NCI-H1092 treated with DMSO at 0.1 percent for 48 hours (cell line): ENCODE measurements at places on chromosomes 6 and 20.

DNA sequence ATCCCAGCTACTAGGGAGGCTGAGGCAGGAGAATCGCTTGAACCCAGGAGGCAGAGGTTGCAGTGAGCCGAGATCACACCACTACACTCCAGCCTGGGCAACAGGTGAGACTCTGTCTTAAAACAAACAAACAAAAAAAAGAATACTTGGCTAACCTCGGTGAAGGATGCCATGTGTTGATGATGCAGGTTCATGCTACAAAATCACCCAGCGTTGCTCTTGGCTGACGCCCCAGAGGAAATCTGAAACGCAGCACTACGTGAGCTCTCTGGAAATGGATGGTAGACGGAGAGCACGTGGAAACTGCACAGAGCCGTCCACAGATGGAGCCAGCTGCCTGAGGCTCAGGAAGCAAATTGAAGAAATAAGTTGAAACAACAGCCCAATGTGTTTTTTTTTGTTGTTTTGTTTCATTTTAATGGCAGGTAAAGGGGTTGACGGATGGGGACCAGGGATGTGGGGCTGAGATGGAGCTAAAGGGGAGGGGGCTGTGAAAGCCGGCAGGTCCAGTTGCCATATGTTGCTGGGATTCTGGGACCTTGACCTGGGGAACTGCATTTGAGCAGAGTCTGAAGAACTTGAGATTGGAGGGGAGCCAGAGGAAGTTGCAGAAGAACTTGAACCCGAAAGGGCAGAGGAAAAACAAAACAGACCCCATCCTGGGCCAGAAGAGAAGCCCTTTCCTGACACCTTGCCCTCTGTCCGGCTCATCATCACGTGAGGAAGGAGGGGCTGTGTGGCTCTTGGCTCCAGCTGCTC lies 12.8 kb upstream of the MANBAL start:
- DNase-seq, result peak; percentile 87

DNA sequence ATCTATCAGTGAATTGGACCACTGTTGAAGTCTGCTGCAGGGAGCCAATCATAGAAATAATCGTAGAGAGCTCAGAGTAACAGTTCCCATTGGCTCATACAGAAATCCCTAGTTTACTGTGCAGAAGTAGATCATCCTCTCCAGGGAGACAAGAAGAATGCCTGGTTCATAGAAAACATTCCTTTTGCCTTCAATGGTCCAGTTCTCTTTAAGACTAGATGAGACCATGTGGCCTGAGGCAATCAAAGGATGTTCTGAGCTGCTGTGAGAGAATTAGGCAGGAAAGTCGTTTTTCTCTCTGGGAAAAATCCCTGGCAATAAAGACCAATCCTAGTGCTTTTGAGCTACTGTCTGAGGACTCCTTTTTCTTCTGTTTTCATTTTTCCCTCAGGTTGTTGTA lies 208.4 kb downstream of the CENPW start:
- DNase-seq, result no peak

GRCh38 chr20:45998337-45998736 lies 10.4 kb upstream of the MMP9 start:
- no peak for DNase-seq

GRCh38 chr6:155442562-155442961 lies 13.1 kb downstream of the NOX3 start:
- DNase-seq, result no peak

DNA sequence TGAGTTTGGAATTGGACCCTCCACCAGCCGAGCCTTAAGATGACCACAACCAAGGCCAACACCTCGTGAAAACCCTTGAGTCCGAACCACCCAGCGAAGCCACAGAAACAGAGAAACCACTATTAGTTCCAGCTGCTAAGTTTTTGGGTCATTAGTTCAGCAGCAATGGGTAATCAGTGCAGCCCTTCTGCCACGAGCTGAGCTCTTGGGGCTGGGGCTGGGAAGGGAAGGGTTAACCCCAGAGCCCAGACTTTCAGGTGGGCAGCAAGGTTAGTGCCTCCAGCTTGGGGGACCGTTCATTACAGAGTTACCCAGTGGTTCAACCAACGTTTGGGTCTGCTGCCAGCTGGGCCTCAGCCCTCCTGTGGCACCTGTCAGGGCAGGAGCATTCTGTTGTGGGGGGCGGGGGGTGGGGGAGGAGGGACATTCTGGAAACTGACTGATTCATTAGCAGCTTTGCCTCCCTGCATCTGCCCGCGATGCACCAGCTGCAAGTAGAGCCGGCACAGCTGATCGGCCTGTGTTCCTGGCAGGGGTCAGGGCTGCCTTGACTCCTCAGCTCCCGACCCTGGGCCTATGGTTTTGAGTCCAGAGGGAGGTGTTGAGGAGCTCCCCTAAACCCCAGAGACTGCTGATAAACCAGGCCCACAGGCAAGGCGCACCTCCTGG lies 52.7 kb downstream of the TGM2 start:
- DNase-seq, result no peak

- DNase-seq, result no peak
Measured at GRCh38 chr6:161590961-161591627, 317.2 kb upstream of the AGPAT4 start.

- DNase-seq, result no peak
Measured at GRCh38 chr6:132768051-132768517, 10.4 kb upstream of the VNN2 start.

- no peak for DNase-seq
Measured at GRCh38 chr6:77217896-77218295, 245.4 kb downstream of the HTR1B start.

- DNase-seq, result no peak
Measured at GRCh38 chr6:1240766-1241318, 71.1 kb upstream of the FOXQ1 start.

DNA sequence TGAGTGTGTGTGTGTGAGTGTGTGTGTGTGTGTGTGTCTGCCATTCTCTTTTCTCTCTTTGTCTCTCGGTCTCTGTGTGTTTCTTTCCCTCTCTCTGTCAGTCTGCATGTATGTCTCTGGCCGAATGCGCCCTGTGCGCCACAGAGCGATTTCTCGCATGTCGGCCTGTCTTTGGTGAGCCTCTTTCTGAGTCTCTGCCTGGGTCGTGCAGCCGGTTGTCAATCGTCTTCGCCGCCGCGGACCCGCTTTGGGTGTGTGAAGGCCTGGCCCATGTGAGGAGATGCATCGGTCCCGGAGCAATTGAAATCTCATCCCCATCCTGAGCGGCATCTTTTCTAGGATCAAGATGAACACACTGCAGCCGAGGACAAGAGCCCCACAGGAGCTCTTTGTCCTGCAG lies 1567.2 kb upstream of the DEFB115 start:
- no peak for DNase-seq

GRCh38 chr6:6584310-6585002 lies 4.1 kb upstream of the LY86 start:
- no peak for DNase-seq

- DNase-seq, result peak; percentile 29
Measured at GRCh38 chr20:3239026-3239866, at the start of gene SLC4A11. Gene SLC4A11, minus strand, starts transcription at chr20:3239190. Its CDS starts 53 bp downstream, at chr20:3239137.

DNA sequence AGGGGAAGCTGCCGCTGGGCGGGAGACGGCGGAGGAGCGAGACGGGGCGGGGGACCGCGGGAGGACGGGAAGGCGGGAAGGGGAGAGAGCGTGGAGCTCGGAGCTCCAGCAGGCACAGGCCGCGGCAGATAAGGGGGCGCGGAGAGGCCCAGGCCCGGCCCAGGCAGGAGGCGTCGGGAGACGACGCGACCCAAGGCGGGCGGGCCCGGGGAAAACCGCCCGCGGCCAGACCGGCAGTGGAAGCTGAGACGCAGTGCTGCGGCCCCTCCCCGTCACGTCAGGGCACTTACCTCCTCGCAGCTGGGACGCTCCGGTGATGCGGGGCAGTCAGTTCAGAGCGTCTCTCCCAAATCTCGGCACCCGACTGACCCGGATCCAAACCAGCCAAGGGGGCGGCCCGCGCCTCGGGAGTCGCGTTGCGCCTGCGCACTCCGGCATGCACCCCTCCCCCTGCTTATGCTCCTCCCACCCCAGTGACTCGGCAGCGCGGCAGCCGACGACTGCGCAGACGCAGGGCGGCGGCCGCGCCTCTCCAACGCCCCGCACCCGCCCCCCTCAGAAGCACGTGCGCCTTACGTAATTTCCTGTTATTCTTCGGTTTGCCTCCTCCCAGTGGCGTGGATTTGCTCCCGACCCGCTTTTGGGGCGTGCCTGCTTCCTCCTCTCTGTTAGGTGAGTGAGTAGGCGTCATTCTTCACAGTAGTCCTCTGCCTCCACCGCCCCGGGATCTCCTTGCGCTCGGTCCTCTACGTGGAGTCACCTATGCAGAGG lies at the start of gene OSER1:
TSS of gene OSER1 (minus strand) at position 366 of the 771 bp plus-strand sequence. CDS start 3,814 bp downstream, outside the sequence.
- peak; percentile 97 for DNase-seq

DNA sequence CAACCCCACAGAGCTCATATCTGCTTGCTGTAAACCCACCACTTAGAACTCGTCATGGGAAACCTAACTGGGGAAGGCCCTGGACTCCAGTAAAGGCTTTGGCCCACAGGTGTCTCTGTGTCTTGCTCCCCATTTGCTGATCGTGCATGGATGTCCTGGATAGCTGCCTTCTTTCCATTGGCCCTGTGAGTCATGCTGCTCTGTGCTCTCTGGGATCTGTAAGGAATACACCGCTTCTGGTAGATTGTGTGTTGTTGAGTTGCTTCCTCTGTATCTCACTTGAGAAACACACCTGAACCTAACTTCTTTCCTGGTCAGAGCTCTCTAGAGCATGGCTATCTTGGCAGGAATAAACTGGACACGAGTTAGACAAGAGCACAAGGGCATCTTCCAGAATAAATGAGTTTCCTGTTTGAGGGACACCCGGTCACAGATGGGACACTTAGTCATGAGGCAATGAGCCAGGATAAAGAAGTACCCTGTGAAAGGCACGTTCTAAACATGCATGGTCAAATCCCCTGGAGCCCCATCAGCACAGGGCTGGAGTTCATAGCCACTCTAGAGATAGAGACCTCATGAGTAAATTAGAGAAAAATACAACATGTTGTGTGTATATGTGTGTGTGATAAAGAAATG lies 99.6 kb upstream of the TMEM170B start:
- no peak for DNase-seq

DNA sequence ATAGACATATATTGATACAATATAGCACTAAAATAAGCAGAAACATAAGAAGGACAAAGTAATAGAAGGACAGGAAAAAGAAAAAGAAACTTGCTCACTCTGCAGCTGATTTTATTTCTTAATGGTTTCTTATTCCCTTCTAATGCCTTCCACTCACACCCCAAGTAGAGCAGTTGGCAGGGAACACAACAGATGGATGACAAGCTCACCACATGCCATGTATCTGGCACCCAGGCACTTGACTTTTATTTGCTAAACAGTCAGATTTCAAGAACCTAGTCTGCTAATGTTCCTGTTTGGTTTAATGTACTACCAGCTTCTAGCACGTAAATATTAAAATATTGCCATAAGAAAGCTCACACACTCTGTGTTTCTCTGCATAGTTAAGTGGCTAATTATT lies 87.1 kb downstream of the COL19A1 start:
- peak; percentile 14 for DNase-seq

GRCh38 chr6:38522322-38522721 lies 117.4 kb downstream of the BTBD9 start:
- no peak for DNase-seq

GRCh38 chr6:94131271-94131670 lies 711.9 kb upstream of the EPHA7 start:
- DNase-seq, result no peak

GRCh38 chr20:45636513-45636912 lies 5.4 kb upstream of the WFDC9 start:
- no peak for DNase-seq

- DNase-seq, result no peak
Measured at GRCh38 chr6:26086211-26086610, 1.0 kb upstream of the HFE start.

DNA sequence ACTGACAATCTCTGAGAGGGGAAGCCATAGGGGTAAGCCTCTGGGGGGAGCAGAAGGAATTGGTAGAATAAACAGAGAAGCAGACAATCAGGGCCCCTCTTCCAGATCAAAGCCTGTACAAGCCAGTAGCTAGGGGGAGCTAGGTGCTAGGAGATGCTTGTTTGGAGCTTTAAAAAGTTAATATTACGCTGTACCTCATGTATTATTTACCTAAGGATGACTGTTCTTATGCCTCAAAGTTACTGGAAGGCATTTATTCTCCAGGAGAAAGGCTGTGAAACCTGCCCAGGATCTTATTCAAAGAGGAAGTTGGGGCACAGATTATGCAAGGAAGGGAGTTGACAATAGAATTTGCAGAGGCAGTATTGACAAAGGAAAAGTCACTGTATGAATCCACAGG lies 111.8 kb upstream of the SLC35F1 start:
- DNase-seq, result no peak

DNA sequence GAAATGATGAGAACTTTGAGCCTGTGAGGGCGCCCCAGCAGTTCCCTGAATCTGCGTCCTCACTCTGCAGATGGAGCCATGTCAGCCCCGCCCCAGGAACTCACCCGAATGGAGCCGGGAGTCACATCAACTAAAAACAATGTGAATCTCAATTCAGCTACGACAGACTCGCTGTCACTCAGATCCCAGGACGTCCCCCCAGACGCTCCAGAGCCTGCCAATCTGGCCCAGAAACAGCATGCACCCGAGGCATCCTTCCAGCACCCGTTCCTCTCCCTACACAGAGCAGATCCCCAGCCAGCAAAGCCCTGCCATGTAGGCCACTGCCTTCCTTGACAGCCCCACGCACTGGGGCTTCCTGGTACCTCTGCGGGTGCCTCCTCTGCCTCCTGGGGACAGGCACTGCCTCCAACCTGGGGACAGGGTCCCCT lies 248.0 kb downstream of the TTLL2 start:
- no peak for DNase-seq

DNA sequence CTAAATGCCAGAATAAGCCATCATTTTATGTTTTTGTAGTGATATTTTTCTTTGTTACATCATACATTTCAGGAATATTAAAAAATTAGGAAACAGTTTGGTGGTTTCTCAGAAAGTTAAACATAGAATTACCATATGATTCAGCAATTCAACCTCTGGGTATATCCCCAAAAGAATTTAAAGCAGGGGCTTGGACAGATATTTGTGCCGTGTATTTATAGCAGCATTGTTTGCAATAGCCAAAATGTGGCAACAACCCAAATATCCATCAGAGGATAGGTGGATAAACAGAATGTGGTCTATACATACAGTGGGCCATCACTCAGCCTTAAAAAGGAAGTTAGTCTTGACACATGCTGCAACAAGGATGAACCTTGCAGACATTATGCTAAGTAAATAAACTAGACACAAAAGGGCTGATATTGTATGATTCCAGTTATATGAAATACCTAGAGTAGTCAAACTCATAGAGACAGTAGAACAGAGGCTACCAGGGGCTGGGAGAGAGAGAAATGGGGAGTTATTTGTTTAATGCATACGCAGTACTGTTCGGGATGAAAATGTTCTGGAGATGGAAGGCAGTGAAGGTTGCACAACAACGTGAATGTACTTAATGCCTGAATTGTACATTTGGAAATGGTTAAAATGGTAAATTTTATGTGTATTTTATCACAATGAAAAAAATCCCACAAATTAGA lies 18.9 kb upstream of the TRAF3IP2 start:
- no peak for DNase-seq
